ENCODE measurements at places on chromosomes 16 and 17. TPM values are rescaled to one million over a fixed set of nuclear protein-coding genes. Genes with fewer than 3 reads are reported as not detected.

The MYL11 gene
- total RNA-seq: 1,522 TPM

The RNF40 gene
- 92.8 TPM for total RNA-seq

The KRTAP4-3 gene
- total RNA-seq: not detected

The SYCE1L gene
- 2.5 TPM for total RNA-seq

The CPNE7 gene
- total RNA-seq: 2.5 TPM

The TMEM235 gene
- total RNA-seq: not detected

The FOXL1 gene
- total RNA-seq: 16.1 TPM

The FBXL16 gene
- 0.93 TPM for total RNA-seq

The MEIOB gene
- 0.29 TPM for total RNA-seq

The CCL4L2 gene
- total RNA-seq: 9.3 TPM

The SGCA gene
- 58.7 TPM for total RNA-seq

The QPRT gene
- 86.2 TPM for total RNA-seq

The SNRNP25 gene
- total RNA-seq: 15.2 TPM

The FSCN2 gene
- 4.1 TPM for total RNA-seq

The MYO15A gene
- 2.2 TPM for total RNA-seq

The KRTAP9-2 gene
- not detected for total RNA-seq

The SHCBP1 gene
- 6.0 TPM for total RNA-seq

All from metanephros (tissue), 2 donors.